ENCODE measurements at places on chromosomes 5 and 9.
A peak's percentile ranks its signal among the peaks of the same experiment; 100 is the strongest.

- DNase-seq: no peak
These were observed 4.7 kb upstream of the PTGR1 start for GRCh38 chr9:111604054-111604615.

GRCh38 chr5:172868436-172868923, 34.4 kb downstream of the ERGIC1 start:
- no peak for DNase-seq

DNA sequence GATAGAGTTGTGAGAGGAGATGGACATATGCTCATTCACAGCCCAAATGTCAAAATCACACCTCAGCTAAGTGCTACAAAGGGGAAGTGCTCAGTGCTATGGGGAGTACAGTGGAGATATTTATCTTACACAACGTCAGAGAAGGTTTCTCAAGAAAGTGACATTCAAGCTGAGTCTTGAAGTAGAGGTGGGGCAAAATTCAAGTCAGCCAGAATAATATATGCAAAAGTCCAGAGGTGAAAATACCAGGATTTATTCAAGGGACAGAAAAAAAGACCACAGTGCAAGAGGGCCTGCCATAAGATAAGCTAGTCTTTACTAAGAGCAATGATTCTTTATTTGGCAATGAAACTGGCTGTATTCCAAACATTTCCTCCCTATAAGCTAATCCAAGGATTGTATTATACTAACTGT, 327.8 kb upstream of the PIK3R1 start:
- DNase-seq: no peak

DNA sequence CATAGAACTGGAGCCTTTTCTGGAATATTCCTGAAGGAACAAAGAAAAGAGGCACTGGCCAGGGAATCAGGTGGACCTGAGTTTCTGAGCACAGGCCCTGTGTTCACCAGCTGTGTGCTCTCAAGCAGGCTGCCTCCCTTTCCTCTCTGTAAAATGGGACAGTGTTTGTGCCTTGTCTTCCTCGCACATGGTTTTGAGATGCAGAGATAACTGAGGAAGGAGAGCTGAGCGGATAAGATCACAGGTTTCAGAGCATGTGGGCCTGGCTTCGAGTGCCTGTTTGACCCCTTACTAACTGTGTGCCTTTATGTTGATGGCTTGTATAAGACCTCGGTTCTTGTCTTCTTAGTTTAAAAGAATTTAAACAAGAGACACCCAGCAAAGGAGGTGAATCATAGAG, 46.2 kb upstream of the HAND1 start:
- no peak for DNase-seq

- no peak for DNase-seq
These were observed 17.7 kb downstream of the CAMSAP1 start for GRCh38 chr9:135889564-135890189.

GRCh38 chr5:100827481-100827889, 75.6 kb downstream of the ST8SIA4 start:
- DNase-seq: no peak

- no peak for DNase-seq
These were observed 21.3 kb upstream of the DENND4C start for GRCh38 chr9:19209188-19209587.

GRCh38 chr5:106691701-106692100, 979.0 kb downstream of the EFNA5 start:
- DNase-seq: no peak

DNA sequence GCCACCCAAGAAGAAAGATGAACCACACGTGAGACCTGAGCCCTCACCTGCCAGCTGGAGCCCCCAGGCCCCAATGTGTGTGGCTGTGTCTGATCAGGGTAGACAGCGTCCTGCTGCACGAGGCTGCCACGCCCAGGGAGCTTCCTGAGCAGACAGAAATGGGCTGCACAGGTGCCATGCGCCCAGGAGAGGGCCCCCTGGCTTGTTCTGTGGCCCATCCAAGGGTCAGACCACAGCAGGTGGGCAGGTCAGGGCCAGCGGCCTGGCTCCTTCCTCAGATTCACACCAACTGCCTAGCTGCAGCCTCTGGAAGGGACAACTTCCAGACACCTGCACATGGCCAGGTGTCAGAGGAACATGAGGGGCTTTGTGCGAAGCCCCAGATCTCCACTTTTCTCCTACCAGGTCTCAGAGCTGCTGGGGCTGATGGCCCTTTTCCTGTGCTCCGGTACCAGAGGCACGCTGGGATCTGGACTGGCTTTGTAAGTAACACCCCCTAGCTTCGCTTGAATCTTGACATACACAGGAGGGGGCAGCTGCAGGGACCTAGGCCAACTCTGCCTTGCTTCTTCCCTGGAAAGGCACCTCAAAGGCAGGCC, 10.8 kb downstream of the SARDH start:
- DNase-seq: no peak

DNA sequence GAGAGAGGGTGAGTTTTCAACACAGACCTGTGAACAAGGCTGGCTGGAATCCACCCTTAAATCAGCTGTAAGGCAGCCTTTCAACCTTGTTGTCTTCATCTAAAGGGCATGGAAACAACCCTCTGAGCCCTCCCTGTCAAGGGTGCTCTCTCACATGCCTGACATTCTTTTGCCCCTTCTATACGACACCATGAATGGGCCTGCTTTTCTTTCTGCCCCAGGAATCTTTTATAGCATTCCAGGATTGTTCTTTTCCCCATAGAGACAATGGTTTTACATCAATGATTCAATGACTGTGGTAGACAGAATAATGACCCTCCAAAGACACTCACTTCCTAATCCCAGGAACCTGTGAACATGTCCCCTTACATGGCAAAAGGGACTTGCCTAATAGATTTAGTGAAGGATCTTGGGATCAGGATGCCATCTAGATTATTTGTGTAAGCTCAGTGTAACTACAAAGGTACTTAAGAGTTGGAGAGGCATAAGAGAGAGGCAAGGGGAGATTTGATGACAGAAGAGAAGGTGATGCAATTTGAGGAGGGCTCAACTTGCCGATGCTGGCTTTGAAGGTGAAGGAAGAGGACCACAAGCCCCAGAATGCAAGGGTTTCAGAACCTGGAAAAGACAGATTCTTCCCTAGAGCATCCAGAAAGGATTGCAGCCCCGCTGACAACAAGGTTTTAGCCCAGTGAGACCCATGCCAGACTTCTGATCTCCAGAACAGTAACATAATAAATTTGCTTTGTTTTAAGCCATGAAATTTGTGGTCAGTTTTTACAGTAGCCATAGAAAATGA, 29.2 kb upstream of the HMHB1 start:
- DNase-seq: no peak

DNA sequence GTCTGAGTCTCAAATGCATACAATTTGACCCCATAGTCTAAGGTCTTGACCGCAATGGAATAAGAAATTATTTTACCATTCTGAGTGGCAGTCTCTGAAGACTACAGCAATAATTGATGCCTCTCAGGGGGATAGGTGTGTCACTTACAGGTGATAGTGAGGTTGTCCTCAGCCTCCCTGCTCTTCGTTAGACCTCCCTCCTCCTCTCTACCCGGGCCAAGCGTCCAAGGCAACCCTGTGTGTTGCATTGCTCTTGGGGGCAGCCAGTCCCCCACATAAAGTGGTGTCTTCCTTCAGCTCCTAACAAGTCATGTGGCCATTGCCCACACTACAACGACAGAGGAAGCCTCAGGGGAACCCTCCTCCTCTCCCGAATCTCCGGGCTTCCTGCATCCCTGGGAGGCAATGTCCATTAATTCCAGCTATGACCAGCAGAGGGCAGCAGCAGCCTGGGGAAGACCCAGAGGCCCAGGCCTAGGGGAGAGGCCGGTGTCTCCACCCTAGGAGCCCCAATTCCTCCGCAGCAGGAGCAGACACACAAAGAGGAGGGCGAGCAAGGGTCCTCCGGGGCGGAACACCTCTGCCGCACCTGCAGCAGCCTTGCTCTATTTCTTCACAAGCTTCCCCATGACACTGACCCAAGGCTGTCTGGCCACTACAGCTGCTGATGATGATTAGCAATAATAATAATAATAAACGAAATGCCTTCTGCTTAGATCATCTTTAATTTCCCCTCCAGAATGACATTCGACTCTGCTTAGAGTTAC, 134.8 kb downstream of the KCNIP1 start:
- peak; percentile 3 for DNase-seq

DNA sequence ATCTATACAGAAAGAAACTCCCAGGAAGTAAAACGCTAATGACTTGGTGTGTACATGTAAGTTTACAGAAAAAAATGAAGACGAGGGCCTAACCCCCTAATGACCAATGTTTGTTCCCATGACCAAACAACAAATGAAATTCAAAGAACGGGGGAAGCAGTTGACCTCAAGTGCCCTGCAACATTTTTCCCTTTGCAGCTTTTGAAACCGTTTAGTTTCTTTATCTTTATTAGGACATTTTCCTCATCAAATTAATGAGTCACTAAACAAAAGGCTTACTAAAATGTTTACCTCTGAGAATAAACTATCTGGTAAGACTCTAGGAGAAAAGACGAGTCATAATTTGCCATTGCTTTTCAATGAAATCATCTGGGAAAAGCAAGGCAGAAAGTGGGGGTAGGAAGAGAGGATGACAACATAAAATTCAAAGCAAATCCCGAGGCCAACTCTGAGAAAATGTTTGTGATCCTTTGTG, 57.4 kb downstream of the LHFPL2 start:
- no peak for DNase-seq

- no peak for DNase-seq
These were observed 17.2 kb downstream of the TCOF1 start for GRCh38 chr5:150374651-150375050.

- DNase-seq: no peak
These were observed 235.2 kb upstream of the SLC24A2 start for GRCh38 chr9:20023961-20024571.

- no peak for DNase-seq
These were observed 50.3 kb downstream of the UBE2QL1 start for GRCh38 chr5:6498968-6499367.

DNA sequence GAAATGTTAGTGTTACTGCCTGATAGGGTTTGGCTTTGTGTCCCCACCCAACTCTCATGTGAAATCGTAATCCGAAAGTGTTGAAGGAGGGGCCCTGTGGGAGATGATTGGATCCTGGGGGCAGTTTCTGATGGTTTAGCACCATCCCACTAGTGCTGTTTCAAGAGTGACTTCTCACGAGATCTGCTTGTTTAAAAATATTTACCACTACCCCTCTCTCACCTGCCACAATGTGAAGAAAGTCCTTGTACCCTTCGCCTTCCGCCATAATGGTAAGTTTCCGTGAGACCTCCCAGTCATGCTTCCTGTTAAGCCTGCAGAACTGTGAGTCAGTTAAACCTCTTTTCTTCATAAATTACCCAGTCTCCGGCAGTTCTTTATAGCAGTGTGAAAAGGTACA, 2.6 kb upstream of the RFX3 start:
- peak; percentile 28 for DNase-seq
